HS-5 (cell line): ENCODE measurements at places on chromosomes 3 and 15.
A peak's percentile ranks its signal among the peaks of the same experiment; 100 is the strongest.

- DNase-seq = no peak
Observed at GRCh38 chr3:169813278-169813677, 574 bp upstream of the LRRC34 start.

DNA sequence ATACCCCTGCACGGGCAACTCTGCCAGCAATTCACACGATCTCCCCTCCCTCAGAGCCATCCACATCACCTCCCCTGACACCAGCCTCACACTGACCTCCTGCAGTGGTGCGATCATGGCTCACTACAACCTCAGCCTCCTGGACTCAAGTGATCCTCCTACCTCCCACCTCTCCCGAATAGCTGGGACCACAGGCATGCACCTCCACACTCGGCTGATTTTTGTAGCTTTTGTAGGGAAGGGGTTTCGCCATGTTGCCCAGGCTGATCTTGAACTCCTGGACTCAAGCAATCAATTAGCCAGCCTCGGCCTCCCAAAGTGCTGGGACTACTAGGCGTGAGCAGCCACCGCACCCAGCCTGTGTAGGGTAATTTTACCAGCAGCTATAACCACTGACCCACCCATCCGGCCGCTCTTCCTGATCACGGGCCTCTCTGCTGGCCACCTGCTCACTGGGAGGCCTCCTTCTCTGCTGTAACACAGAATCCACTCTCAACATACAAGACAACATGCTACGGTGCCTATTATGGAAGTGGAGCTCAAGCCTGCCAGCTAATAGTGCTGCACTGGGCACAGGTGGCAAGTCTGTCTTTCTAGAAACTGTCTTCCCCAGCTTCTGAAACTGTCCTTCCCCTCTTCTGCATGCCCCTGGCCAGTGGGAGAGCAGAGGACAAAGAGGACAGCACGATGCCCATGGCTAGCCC is 4.6 kb downstream of the GP9 start:
- DNase-seq = no peak

DNA sequence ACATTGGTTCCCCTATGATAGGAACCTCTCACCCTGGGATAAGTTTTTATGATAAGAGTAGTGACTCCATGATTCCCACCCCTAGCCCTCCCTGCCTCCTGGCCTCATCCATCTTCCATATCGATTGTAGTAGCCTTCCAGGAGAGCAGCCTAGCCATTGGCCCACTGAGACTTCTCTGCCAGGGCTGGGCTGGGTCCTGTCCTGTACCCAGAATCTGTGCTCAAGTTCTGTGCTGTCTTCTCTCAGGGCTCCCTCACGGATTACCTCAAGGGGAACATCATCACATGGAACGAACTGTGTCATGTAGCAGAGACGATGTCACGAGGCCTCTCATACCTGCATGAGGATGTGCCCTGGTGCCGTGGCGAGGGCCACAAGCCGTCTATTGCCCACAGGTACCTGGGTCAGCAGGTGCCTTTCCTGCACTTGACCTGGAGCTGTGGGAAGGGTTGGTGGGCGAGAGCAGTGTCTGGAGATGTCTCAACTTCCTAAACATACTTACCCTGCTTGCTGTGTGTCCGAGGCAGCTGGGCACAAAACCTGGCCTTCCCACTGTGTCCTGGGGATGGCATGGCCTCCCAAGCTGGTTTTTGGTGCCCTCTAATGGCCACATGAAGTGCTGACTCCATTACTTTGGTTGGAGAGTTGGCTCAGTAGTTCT is 16.6 kb upstream of the EXOG start:
- no peak for DNase-seq

GRCh38 chr3:134623615-134624245 is 27.1 kb downstream of the KY start:
- no peak for DNase-seq

DNA sequence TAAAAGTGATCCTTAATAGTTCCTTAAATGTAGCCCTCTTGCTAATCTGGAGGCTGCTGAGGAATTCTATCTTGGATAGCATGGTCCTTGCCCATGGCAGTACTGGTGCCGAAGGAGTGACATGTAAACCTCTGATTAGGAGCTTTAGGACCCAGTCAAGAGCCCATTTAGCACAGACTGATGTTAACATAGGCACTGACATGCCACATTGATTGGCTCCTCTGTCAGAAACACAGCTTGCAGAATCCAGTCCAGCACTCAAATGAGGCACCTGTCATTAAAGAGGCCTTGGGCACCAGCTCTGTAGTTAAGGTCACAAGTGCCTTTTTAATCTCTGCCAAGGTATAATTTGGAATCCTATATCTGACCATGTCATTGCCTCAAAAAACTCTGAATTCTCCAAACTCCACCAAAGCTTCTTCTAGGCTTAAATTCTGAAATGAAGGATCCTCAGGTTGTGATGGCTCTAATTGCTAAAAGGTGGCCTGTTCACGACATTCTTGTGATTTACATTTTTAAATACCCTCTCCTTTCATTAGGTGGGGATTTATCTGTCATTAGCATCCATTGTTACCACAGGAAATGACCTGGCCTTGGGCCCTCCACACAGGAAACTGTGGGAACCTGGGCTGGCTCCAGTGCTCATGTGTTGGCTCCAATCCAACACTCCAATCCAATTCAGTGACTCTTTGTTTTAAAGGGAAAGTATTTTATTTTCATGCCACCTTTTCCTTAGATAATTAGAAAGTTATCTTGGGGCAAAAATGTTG is 57.3 kb upstream of the RNF7 start:
- peak; percentile 39 for DNase-seq

- DNase-seq = no peak
Observed at GRCh38 chr15:90911906-90912769, 9.0 kb downstream of the MAN2A2 start.

DNA sequence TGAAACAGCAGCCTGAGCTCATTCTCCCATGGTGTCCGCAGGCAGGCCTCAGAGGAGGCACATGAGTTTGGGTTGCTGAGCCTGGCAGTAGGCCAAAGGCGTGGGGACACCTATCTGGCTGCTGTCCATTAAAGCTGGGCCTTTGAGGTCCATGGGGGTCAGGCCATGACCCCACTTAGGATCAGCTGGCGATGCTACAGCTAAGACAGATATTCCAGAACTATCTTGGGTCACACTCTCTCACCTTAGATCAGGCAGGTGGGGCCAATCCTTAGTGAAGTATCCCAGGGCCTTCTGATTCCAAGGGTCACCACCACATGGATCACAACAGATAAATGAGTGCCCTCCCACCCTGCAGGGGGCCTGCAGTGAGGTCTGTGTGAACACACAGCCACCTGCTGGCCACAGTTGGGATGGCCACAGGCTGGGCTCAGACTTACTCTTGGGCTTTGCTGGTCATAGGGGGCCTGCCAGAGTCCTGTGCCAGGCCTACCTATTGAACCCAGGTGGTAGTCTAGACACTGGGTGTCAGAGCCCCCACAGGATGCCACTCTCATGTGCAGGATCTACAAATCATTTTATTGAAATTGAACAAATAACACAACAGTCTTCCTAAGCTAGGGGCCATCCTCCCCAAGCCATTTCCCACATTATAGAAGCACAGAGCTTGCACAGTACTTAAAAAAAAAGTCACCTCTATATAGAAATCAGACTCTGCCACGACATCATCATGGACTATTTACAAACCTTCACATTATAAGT is 2.0 kb upstream of the HYAL2 start:
- no peak for DNase-seq

GRCh38 chr15:67048281-67049279 is 16.8 kb upstream of the SMAD3 start:
- peak; percentile 75 for DNase-seq

DNA sequence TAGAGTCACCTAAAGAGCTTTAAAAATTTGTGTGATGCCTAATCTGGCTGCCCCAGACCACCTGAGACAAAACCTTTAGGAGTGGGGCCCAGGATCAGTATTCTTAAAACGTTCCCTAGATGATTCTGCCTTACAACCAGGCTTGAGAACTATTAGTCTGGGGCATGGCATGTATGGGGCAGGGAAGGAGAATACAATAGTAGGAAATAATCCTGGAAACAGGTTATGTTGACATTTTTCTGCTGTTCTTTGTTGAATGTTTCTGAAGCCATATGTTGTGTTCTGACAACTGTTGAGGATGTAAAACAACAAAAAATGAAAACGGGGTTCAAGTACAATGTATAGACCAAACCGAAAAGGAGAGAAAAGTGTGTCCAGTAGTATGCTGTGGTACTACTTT is 2.9 kb downstream of the GTF2E1 start:
- DNase-seq = no peak

DNA sequence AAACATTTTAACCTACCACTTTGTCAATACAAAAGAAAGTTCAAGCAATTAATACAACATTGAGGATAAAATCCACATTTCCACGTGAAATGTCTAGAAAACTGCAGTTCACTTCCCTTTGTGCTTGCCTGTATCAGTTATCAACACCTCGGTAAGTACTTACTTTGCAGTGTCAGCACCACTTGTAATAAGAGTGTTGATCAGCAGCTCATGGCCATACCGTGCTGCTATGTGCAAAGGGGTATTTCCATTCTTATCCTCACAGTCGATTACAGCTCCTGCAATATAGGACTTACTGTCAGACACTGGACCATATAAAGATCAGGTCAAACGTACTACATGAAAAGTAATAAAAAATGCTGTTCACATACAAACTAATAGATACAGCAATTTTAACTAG is 84.4 kb downstream of the ANKRD28 start:
- no peak for DNase-seq

- DNase-seq = no peak
Observed at GRCh38 chr15:79156704-79157375, 66.3 kb upstream of the RASGRF1 start.

GRCh38 chr3:35296533-35296932 is 342.8 kb upstream of the ARPP21 start:
- DNase-seq = no peak
